ENCODE measurements at places on chromosomes 11 and 22.

GRCh38 chr11:35419184-35419829 is at the start of gene SLC1A2:
Gene SLC1A2, minus strand, starts transcription at chr11:35419558. Its CDS starts 592 bp downstream, at chr11:35418966.
- no peak for DNase-seq

DNA sequence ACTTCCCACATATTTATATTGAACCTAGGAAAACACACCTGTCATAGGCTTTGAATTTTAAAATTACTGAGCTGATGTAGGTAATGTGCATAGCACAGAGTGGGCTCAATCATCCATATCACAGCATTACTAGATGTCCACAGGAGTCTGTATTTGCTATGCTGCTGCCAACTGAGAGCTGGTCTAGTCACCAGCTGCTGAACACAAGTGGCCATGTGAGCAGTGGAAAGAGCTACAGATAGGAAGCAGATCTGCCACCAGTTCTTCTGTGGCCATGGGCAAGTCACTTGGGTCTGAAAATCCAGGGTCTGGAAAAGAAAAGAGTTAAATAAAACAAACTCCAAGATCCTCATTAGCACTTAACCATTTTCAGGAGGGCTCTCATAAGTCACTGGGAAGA is 91.8 kb downstream of the APIP start:
- DNase-seq = no peak

DNA sequence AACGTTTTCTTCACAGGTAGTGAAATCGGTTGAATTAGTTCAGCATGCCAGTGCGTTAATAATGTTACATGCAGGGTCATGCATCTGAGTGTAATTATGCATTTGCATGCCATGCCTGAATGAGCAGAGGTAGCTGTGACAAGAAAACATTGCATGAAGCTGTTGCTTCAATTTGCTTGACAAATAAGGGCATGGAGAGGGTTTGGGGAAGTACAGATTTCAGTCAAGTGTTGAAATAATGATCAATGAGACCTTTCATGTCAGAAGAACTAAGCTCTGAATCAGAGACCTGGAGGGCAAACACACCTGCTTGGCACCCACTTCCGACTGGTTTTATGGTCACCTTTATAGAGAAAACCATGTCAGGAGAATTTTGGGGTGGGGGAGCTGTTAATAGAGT is 221.4 kb downstream of the DBX1 start:
- DNase-seq = no peak

GRCh38 chr11:105204636-105205035 is 65.1 kb upstream of the CARD18 start:
- no peak for DNase-seq

- no peak for DNase-seq
Measured at GRCh38 chr11:94046796-94047195, 25.6 kb downstream of the HEPHL1 start.

DNA sequence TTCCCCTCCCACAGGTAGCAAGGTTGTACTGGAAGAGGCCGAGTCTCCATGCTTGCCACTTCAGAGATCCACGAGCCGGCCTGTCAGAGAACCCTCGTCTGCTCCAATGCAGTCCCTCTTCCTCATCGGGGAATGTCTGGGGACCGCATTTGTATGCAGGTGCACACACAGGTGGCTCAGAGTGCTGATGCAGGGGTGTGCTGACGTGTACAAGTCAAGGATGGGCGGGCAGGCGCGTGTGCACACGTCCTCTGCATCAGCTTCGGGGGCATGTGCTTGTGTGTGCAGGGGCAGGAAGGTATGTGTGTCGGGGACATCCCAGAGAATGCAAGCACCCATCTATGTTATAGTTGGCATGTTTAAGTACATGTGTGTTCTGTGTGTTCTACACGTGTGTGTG is 49.4 kb downstream of the ELFN2 start:
- DNase-seq = no peak

DNA sequence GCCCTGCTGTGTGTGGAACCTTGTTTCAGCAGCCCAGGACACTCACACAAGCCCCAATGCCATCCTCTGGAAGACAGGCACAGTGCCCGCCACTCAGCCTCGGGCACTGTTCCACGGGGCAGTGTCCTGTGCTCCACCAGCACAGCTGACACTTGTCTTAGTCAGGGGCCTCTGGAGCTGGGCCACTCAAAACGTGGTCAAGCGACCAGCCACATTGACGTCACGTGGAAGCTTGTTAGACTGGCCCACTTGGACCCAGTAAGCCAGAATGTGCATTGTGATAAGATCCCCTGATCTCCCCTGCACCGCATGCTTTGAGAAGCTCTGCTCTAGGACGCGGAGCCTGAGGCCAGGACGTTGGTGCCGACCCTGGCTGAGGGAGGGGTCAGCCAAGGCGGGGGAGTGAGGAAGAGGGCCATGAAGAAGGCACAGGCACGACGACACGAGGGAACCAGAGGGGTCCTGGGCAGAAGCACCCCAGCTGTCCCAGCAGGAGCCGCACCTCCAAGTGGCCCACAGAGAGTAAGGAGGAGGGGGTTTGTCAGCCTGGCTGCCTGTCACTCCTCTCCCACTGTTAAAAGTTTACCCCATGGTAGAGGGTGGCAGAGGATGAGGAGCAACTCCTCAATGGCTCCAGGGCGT is 64.6 kb downstream of the LINC01488 start:
- no peak for DNase-seq

DNA sequence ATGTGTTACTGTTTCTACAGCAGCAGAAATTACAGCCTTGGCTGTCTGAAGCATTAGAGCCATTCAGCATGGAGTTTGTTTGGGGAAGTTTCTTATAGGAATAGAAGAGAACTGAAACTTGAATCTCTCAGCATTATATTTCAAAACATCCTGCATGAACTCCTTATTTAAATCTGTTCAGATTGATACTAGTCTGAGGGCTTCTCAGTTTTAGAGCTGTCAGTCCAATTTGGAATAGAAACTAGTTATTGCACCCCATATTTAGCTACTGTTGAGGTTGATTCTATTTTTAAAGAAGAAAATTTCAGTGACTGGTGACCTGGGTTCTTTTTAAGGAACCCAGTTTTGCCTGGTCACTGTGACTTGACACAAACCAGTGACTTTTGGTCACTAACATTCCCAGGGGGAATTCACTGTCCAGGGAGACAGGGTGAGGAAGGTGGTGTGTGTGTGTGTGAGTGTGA is 126.0 kb upstream of the TTC12 start:
- DNase-seq = no peak

DNA sequence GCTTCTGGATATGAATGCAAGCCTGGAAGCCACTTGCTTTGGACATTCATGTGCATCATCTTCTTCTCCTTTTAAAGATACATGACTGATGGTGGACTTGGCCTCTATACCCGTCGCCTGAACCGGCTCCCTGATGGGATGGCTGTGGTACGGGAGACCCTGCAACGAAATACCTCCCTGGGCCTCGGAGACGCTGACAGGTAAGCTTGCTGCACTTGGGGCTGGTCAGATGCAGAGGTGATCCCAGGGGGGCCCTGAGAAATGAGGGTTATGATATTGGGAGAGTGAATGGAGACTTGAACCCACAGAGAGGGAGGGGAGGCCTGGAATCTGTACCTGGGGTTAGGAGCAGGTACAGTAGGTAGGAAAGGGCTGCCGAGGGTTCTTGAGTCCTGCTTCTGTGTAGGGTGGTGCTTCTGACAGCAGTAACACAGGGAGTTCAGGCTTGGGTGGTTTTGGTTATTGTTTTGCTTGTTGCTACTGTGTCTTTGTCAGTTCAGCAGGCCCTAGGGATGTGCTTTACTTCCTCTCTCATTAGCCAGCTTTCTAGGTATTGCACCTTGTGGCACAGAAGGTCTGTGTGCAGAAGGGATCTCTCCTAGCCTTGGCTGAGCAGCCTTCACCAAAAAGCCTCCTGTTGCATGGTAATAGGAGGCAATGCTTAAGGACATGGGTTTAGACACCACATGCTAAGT is 176.1 kb downstream of the DBX1 start:
- no peak for DNase-seq

- DNase-seq = no peak
Measured at GRCh38 chr11:86047275-86047991, 21.5 kb downstream of the PICALM start.

- DNase-seq = no peak
Measured at GRCh38 chr11:9089061-9089460, 2.3 kb downstream of the SCUBE2 start.

GRCh38 chr11:73931039-73931645 is 19.7 kb upstream of the DNAJB13 start:
- DNase-seq = no peak

DNA sequence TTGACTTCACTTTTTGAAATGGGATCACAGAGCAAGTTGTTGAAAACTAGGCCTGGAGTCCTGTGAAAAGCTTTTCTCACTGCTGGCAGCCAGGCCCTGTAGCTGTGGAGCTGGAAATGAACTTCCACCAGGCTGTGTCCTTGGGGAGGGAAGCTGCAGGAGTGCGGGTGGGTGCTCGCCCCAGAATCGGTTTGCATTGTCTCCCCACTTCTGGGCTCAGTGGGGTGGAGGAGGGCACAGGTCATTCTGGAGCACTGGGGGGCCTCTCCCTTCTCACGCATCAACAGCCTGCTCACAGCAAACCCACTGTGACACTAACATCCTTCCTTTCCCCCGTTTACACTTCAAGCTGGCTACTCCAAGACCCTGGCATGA is 15.2 kb downstream of the GLB1L2 start:
- no peak for DNase-seq

GRCh38 chr22:46499805-46500189 is 37.6 kb downstream of the CELSR1 start:
- DNase-seq = no peak

- DNase-seq = no peak
Measured at GRCh38 chr11:2739531-2740274, 39.9 kb upstream of the KCNQ1OT1 start.

DNA sequence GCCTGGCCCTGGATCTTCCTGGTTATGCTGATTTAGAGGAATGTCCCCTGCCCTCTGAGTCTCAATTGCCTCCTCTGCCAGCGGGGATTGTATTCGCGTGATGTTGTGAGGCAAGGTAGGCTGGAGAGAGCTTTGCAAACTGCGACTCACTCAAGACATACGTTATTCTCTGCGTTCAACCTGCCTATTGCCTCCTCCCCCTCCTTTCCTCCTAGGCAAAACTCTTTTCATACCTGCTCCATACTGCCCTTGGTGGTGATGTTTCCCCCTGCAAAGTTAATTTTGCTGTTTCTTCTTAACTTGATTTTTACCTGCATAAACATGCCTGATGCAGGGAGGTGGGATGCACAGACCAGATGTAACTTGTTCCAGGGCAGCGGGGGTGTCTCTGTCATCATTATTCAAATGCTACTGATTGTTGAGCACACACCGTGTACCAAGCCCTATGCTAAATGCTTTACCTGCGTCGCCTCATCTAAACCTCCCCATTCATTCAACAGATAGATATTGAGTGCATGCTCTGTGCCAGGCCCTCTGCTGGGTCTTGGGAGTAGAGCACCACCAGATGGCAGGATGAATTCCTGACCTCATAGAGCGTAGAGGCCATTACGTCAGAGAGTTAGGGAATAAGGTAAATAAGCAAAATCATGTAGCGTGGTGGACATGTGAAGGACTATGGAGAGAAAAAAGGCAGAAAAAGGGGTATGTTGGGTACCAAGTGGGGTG is 29.0 kb downstream of the SGSM1 start:
- DNase-seq = no peak

DNA sequence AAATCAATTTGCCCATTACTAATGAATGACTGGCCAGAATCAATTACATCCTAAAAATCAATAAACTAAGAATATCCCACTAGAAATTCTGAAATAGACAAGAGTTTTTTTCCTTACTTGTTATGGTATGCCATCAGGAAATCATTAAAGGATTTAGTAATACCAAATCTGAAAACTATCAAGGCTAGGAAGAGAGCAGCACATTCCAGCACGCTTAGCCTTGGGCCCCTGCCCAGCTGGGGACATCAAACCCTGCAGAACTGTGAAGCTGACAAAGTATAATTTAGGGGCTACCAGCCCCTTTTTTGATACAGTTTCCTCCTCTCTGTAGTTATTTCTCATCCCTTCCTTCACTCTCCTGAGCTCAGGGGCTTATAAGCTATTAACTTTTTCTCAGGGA is 247.8 kb upstream of the ZC3H12C start:
- DNase-seq = no peak

DNA sequence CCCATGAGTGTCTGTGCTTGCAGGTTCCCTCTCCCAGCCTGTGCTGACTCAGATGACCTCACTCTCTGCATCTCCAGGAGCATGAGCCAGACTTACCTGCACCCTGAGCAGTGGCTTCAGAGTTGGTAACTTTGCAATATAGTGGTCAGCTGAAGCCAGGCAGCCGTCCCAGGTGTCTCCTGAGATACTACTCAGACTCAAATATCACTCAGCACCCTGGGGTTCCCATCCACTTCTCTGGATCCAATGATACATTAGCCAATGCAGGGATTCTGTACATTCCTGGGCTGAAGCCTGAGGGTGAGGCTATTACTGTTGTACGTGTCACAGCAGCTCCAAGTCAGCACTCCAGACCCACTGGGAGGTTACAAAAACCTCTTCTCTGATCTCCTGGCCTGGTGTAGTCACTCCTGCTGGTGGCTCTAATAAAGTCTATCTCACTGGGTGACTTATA is 87.8 kb upstream of the TOP3B start:
- DNase-seq = no peak

- no peak for DNase-seq
Measured at GRCh38 chr11:63745304-63746170, 23.0 kb downstream of the ZFTA start.

GRCh38 chr11:11463405-11463804 is 110.4 kb upstream of the CSNK2A3 start:
- DNase-seq = no peak

DNA sequence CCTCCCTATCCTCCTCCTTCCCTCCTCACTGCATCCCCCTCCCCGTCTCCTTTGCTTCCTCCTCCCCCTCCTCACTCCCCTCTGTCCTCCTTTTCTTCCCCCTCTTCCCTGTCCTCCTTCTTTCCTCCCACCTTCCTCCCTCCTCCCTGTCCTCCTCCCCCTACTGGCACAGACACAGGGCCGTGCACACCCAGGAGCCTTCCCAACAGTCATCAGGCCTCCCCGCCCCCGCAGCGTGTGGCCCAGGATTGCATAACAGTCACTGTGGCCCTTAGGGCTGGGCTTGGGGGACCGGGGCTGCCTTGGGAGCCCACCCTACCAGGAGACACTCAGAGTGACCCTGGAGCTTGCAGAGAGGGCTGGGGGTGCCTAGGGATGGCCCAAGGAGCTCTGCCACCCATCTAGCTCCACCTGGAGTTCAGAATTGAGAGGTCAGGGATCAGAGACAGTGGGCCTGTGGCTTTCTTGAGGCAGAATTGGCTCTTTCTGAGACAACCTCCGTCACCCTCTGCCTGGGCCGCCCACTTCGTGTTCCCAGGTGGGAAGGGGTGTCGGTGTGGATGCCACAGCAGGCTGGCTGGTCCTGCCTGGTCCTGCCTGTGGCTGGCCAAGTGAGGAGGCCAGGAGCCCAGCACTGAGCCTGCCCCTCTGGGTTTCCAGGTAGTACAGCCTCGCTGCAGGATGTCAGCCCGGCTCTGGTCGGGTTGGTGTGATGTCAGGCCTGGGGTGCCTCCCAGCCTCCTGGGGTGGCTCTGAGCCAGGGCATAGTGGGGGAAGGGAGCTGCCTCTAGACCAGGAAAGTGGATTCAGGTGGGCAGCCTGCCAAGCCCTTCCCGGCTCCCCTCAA is 1.6 kb downstream of the SPI1 start:
- DNase-seq = no peak

GRCh38 chr11:12408156-12408770 is 30.9 kb downstream of the PARVA start:
- no peak for DNase-seq

GRCh38 chr11:100980156-100980555 is 149.5 kb downstream of the PGR start:
- DNase-seq = no peak

Measured in activated gamma-delta T cell treated with Interleukin-2 at 50 U/mL for 16 hours (primary cell).